ENCODE measurements at places on chromosomes 13 and 19.
A peak's percentile ranks its signal among the peaks of the same experiment; 100 is the strongest.

DNA sequence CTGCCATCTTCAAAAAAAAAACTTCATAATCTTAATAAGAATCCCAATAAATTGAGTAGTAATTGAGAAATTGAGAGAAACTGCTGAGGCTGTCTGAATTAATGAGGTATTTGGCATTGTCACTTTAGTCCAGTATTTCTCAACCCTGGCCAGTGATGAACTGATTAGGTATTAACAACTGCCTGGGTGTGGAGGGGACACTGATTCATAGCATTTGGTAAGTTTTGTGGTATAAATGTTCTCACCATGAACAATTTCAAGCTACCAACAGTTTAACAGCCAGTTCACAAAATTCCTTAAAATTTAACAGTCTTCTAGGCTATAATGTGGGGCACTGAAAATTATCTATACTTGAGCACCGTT lies 18.3 kb downstream of the GPC6 start:
- peak; percentile 41 for DNase-seq

DNA sequence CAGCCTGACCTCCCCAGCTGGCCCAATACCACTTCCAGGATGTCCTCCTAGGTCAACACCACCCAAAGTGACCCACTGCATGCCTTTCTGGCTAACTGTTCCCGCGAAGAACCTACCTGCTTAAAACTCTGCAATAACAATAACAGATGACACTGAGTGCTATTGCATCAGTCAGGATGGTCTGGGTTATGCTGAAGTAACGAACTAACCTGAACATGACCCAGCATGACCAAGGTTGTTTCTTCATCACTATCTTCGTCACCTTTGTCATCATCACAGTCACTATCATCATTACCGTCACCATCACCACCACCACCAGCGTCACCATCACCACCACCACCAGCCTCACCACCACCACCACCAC lies 10.6 kb upstream of the FXYD3 start:
- DNase-seq: no peak

DNA sequence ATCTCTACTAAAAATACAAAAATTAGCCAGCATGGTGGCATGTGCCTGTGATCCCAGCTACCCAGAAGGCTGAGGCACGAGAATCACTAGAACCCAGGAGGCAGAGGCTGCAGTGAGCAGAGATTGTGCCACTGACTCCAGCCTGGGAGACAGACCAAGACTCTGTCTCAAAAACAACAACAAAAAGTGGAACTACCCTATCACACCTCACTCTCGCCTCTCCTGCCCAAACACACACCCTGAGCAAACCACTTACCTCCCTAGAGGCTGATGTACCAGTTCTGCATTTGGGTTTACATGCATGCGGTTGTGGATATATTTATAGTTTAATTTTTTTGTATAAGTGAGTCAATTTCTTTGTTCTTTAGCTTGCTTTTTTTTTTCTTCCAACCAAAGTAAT lies 7.7 kb upstream of the PTOV1 start:
- DNase-seq: no peak

DNA sequence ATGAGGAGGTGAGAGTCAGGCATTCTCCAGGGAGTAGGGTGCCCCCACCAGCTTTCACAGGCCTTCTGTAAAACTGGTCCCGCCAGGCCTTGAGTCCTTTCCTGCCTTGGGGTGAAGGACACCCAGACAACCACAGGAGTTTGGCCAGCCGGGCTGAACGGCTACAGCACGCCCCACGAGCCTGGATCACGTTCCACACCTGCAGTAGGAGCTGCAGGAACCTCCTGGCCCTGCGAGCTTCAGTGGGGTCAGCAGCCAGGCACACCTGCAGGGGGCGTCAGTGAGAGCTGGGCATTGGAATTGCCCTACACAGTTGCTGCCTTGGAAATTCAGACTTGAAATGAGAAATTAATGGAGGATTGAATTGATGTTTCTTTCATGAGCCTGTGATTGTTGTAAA lies 45.7 kb downstream of the COL4A2 start:
- DNase-seq: no peak

GRCh38 chr19:15280915-15281683 lies 48.9 kb upstream of the EPHX3 start:
- peak; percentile 86 for DNase-seq

DNA sequence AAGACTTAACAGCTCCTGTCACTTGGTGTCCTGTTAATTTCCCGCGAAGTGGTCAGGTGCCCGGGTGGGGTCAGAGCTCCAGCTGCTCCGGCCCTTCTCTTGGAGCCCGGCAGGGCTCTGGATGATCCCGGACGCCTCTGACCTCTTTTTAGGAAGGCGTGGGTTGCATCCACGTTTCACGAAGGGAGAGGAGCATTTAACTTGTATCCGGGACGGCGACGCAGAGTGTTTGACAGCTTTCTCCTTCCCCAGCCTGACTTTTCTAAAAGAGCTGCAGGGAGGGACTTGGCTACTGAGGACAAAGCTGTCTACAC lies 656 bp downstream of the ZNF155 start:
- DNase-seq: no peak

DNA sequence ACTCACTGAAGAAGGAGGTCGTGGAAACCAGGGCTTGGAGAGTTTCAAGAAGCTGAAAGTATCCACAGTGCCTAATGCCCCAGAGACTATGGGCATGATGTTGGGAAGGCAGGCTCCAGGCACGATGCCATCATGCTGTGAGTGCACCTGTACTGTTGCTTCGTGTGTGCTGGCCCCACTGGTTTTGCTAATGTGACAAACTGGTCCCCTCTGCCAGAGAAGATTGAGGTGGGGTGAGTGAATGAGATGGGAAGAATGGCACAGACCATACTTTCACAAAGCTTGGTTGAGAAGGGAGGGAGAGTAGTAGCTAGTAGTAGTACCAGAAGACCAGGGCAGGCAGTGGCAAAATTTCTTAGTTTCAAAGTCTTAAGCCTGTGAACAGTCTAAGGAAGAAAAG lies 19.0 kb upstream of the POP4 start:
- DNase-seq: no peak

DNA sequence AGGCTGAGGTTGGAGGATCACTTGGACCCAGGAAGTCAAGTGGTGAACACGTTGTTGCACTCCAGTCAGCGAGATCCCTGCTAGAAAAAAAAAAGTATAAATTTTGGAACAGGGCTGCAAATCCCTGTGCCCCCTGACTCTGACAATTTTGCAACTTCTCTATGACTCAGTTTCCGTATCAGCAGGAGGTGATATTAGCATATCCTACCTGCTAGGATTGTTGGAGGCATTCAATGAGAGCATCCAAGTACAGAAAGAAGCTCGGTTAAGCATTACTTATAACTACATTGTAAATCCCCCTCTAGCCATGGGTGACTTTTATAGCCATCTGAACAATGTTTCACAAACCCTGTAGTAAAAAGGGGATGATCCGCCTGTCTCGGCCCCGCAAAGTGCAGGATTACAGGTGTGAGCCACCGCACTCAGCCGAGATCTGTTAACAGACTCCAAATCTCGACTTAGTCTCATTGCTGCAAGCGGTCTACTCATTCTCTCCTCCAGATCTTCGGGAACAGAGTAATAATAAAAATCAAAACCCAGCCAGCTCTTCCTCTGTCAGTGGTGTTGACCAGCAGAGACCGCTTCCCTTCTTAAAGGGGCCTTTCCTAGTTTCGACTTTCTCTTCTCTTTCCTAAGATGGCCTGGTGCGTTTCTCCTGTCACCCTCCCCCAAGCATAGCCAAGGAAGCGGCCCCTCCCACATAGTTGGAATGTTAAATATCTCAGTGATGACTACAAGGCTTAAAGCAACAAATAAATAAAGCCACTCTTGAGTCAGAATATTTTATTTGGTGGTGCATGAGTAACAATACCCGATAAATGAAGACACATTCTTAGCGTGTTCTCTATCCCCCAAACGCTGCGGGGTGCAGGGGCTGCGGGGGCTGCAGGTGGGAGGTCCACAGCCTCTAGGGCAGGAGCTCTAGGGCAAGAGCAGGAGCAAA lies 10.3 kb upstream of the BICRA start:
- DNase-seq: peak; percentile 97

DNA sequence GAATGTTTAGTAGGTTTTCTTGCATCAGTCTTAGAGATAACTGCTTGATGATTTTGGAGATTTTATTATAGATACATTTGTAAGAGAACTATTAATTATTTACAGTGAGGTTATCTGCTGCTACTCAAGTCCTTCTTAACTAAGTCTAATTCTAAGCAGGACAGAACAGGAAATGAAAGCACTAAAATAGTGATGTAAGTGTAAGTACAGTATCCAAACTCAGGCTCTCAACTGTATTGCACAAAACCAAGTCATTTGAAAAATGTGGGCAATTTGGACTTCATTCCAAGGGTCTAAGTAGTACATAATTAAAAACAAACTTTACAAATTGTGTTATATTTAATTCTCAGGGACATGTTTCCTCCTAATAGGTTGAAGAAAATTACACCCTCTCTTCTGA lies 417.1 kb downstream of the ITGBL1 start:
- peak; percentile 8 for DNase-seq

- DNase-seq: no peak
Measured at GRCh38 chr13:100625447-100625846, 36.9 kb upstream of the GGACT start.

DNA sequence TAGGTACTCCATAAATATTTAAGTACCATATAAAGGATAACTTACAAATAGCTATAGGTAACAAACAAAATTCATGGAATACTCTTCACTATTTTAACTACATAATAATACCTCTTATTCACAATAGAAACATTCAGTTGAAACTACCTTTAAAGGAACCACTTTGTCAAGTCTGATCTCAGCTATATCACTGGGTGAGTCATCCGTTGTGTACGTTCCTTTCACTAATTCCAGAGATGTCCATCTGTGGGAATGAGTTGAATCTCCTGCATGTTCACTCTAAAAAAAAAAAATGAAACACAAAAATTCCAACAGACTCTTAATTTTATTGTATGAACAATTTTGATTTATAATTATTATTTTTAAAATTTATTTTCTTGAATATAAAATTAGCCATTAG lies 149.4 kb upstream of the FBXL3 start:
- peak; percentile 71 for DNase-seq

DNA sequence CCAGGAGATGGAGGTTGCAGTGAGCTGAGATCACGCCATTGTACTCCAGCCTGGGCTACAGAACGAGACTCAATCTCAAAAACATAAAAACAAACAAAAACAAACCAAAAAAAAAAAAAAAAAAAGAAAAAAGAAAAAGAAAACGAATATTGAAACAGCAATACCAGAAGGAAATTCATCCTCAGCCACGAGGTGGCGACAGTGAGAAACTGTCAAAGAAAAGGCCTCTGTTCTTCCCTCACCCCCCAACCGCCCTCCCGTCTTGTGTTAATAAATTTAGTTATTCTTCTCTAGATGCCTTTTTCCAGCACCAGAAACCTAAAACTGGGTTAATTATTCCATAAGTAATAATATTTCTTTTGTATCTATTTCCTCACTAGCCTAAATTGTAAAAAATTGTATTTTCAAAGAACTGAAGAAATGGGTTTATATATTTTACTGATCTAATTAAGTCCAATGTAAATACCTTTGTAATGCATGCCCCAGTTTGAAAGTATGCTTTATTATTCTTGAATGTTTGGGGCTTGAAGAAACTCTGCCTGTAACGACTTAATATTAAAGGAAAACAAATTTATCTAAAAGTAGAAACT lies 38.6 kb downstream of the LIG4 start:
- no peak for DNase-seq

GRCh38 chr13:32316501-32316900 lies 1.2 kb downstream of the BRCA2 start:
- DNase-seq: no peak

DNA sequence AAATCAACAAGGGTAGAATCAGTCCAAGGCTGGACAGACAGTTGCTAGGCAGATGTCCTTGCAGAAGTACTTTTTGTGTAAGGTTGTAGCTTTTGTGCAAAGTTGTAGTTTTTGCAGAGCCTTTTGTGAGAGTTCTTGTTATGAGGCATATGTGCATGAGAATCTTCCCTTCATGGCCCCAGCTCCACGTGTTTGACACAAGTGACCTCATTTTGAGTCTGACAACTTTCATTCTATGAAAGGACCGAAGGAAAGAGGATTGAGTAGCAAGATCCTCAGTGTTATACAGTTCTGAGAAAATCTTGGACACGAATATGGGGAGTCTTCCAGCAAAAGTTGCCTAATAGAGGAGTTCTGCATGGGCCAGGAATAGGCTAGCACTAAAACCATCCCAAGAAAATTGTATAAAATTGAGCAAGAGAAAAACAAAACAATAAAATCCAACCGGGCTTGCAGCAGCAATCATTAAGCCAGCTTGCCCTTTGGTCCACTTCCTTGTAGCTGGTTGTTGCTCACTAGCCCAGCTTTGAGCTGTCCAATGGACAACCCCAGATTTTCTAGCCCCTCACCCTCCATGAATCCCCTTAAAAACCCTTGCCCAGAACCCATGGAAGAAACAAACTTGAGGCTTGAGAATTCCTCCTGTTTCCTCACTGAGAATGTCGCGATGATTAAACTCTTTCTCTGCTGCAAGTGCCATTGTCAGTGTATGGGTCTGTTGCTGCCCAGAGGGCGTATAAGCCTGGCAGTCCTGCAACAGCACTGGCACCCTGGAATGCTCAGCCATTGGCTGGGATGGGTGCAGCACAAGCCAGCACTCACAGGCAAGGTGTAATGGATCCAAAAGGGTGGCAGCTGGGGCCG lies 6.5 kb downstream of the EPSTI1 start:
- no peak for DNase-seq

- no peak for DNase-seq
Measured at GRCh38 chr19:55198651-55199050, 10.7 kb downstream of the PTPRH start.

- no peak for DNase-seq
Measured at GRCh38 chr13:99218969-99219368, 18.3 kb downstream of the UBAC2 start.

DNA sequence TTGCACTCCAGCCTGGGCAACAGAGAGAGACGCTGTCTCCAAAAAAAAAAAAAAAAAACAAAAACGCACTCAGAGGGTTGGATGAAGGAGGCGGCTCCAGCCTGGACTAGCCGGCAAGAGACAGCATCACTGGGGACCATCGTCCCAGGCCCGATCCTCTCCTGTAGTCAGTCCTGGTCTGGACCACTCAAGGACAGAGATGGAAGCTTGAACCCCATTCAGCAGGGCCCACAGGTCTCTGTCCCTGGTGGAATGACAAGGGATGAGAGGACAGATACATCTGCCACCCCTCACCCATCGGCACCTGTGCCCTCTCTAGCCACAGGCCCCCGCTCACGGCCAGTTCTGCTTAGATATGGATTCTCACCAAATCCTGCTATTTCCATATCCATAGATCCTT lies 14.0 kb downstream of the ADGRE5 start:
- DNase-seq: no peak

- DNase-seq: peak; percentile 35
Measured at GRCh38 chr13:87087741-87088140, 583.4 kb upstream of the SLITRK5 start.

DNA sequence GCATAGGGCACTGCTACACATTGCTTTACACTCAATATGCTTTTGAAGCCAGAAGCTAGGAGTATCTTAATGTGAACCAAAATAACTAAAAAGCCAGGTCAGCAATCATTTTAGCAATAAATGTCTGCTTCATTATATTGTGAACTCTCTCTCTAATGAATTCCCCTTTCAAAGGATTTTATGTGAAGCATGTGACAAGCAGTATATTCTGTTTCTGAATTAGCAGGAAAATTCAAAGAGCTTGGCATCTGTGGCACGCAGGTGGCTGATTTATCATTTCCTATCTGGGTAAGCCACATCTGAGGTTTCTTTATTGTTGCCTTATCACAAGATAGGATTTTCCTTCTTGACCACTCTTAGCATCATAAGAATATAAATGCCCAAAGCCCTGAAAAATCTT lies 56.8 kb upstream of the KLF12 start:
- DNase-seq: no peak

Measured in astrocyte of the spinal cord (primary cell).